ENCODE measurements at places on chromosomes 11 and 22. TPM values are rescaled to one million over a fixed set of nuclear protein-coding genes. Genes with fewer than 3 reads are reported as not detected.

- no peak overlapping the region for H3K4me3 ChIP-seq
- no peaks in the 10 kb centered on the region for H3K27me3 ChIP-seq
- peaks cover 19% of the 10 kb centered on the region for H3K4me1 ChIP-seq
- DNase-seq: no peak
Measured at GRCh38 chr11:77801477-77801876, 19.0 kb downstream of the RSF1 start.

DNA sequence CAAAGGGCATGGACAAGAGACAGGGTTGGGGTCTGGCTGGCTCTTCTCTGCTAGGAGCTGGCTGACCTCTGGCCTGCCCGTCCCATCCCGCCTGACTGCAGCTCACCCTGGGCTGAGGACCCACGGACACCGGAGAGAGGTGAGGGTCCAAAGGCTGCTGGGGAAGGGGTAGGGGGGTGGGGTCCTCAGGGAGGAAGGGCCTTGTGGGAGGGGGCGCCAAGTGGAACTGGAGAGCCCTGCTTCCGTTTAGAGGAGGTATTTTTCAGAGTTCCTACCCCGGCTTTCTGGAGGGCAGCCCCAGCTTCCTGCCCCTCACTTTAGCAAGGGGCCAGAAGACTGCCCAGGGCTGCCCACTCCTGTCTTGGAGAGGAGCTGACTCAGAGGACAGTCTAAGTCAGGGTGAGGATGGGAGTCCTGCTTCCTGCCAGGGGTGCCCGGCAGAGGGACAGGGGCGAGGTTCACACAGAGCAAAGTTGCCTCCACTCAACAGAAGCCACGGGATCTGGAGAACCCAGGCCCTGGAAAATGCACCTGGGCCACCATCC is 7.1 kb downstream of the LARGE2 start:
- DNase-seq: no peak
- H3K4me3 ChIP-seq: no peak overlapping the region
- peak overlapping the region; percentile 23 for H3K27ac ChIP-seq
- H3K36me3 ChIP-seq: peaks cover 39% of the 10 kb centered on the region

- DNase-seq: no peak
- H3K27me3 ChIP-seq: no peaks in the 10 kb centered on the region
- no peak overlapping the region for H3K4me3 ChIP-seq
- peaks cover 5% of the 10 kb centered on the region for H3K4me1 ChIP-seq
- no peaks in the 10 kb centered on the region for H3K36me3 ChIP-seq
- H3K27ac ChIP-seq: no peak overlapping the region
Measured at GRCh38 chr11:908273-908672, 2.3 kb downstream of the CHID1 start.

- DNase-seq: no peak
- H3K27ac ChIP-seq: no peak overlapping the region
- no peaks in the 10 kb centered on the region for H3K27me3 ChIP-seq
- no peaks in the 10 kb centered on the region for H3K36me3 ChIP-seq
- no peaks in the 10 kb centered on the region for H3K4me1 ChIP-seq
Measured at GRCh38 chr11:97687111-97687510, 1297.3 kb downstream of the JRKL start.

DNA sequence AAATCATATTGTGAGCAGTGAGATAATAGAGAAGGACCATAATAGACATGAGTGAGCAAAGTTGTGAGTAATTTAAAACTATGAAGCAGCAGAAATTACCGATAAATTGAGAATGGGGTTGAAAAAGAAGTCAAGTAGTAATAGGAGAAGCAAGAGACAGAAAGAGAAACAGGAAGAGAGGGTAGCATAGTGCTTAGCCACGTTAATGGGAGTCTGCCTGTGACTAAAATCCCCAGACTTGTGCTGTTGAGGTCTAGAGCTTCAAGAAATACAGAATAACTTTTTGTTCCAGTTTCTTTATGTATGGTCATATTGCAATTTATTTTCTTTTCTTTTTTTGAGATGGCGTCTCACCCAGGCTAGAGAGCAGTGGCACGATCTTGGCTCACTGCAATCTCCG is 368.7 kb downstream of the METTL15 start:
- no peaks in the 10 kb centered on the region for H3K36me3 ChIP-seq
- H3K4me1 ChIP-seq: no peaks in the 10 kb centered on the region
- DNase-seq: no peak
- no peak overlapping the region for H3K4me3 ChIP-seq
- H3K27ac ChIP-seq: no peak overlapping the region

DNA sequence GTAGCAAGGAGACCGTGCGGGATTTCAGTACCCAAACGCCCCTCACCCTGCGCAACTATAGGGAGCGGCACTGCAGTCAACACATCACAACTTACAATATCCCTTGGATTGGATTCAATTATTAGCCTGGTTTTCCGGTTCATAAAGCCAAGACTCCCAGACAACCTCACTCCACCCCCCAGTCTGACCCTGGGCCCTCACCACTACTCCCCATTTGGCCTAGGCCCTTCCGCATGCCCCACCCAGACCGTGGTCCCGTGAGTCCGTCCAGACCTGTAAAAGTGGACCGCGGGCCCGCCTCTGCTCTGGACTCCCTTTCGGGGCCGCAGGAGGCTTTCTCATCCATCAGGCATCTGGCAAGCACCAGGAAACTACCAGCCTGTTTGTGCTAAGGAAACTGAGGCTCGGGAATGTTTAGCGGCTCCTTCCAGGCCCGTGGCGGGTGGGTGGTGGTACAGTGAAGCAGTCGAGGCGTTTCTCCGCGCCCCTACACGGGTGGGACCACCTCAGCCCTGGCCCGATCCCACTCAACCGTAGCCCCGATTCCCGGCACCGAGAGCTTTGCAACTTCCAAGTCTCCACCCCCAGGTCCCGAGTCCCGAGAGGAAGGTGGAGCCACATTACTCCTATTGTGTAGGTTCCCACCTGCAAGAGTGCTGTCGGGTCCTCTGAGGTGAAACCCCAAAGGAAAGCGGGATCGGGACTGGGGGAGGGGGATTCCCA is 679 bp upstream of the DPP3 start:
- H3K4me1 ChIP-seq: peaks cover 34% of the 10 kb centered on the region
- H3K36me3 ChIP-seq: peaks cover 39% of the 10 kb centered on the region
- peak overlapping the region; percentile 84 for H3K27ac ChIP-seq
- H3K27me3 ChIP-seq: no peaks in the 10 kb centered on the region
- H3K4me3 ChIP-seq: peak overlapping the region; percentile 53

- no peaks in the 10 kb centered on the region for H3K4me1 ChIP-seq
- H3K4me3 ChIP-seq: no peak overlapping the region
- H3K36me3 ChIP-seq: peaks cover 10% of the 10 kb centered on the region
- DNase-seq: no peak
- H3K27me3 ChIP-seq: no peaks in the 10 kb centered on the region
Measured at GRCh38 chr11:44208976-44209603, 100.8 kb downstream of the ALX4 start.

DNA sequence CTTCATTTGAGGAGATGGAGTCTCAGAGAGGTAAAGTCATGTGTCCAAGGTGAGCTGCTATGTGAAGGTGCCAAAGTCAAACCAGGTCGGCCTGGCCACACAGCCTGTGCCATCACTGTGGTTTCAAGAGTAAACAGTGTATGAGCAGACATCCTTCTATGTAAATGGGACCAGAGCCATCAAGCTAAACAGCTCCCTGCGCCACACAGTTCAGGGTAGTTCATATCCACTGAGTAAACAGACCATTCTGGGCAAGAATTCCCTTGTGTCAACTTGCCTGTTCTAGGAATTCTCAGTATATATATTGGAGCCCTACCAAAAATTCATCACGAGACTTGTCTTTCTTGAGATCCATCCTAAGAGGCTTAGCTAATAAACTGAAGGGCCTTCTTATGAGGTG is 77.5 kb downstream of the AMOTL1 start:
- peak; percentile 36 for DNase-seq
- no peak overlapping the region for H3K4me3 ChIP-seq
- H3K27me3 ChIP-seq: no peaks in the 10 kb centered on the region
- no peaks in the 10 kb centered on the region for H3K36me3 ChIP-seq

DNA sequence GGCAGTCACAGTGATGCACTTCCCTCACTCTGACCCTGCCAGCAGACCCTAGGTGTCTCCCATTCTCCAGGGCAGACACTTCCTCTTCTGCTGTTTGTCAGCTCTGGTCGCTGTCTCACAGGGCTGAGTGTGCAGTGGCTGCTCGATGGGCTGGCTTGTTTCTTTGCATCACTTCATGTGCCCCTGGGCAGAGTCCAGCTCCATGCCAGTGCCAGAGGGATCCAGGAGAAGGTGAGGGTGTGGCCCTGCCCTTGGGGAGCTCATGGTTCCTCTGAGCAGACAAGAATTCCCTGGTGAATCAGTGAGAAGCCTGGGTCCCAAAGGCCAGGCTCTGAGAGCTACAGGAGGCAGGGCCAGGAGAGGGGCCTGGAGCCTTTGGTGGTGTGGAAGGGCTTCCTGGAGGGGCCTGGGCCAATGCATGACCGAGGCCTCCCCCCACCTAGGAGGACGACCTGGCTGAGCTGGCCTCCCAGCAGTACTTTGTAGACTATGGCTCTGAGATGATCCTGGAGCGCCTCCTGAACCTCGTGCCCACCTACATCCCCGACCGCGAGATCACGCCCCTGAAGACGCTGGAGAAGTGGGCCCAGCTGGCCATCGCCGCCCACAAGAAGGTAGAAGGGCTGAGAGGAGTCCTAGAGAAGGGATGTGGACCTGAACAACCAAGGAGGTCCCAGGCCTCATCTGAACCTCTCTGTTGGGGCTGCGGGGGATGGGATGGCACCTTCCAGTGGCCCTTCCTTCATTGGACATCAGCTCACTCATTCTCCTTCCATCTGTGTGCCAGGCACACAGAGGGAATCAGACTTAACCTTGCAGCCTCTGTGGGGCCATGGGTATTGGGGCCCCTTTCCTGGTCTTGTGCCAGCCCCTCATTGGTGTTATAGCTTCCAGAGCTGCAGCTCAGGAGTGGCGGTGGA is 66.1 kb downstream of the MYO7A start:
- H3K36me3 ChIP-seq: peaks cover 3% of the 10 kb centered on the region
- H3K4me1 ChIP-seq: no peaks in the 10 kb centered on the region
- no peak overlapping the region for H3K4me3 ChIP-seq
- H3K27me3 ChIP-seq: peaks cover 5% of the 10 kb centered on the region
- DNase-seq: no peak

DNA sequence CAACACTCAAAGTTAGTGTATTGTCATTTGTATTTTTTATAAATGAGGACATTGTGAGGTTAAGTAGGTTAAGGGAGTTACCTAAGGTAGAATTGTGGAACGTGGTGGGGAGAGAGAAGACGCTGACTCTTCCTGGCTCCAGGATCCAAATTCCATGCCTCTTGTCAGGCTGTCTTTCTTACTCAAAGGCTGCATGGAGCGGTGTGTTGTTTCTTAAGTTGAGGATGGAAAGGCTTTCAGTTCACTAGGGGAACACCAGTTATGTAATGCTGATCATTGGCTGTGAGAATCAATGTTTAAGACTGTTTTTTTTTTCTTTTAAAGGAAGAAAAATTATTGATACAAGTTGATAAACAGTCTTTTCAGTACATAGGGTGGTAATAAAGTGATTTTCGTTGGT is 2.9 kb downstream of the UBE2L3 start:
- peaks cover 27% of the 10 kb centered on the region for H3K4me1 ChIP-seq
- H3K4me3 ChIP-seq: no peak overlapping the region
- no peak for DNase-seq
- H3K27ac ChIP-seq: no peak overlapping the region
- H3K27me3 ChIP-seq: no peaks in the 10 kb centered on the region

- no peak overlapping the region for H3K4me3 ChIP-seq
- no peaks in the 10 kb centered on the region for H3K36me3 ChIP-seq
- no peak overlapping the region for H3K27ac ChIP-seq
- DNase-seq: no peak
- peaks cover 75% of the 10 kb centered on the region for H3K4me1 ChIP-seq
Measured at GRCh38 chr11:118785362-118785761, 5.6 kb downstream of the DDX6 start.

DDX10 gene
- total RNA-seq: 16.5 TPM

ALX4 gene
- total RNA-seq: not detected

ALDH3B1 gene
- 87.1 TPM for total RNA-seq

MMP10 gene
- total RNA-seq: 0.55 TPM

SUSD2 gene
- total RNA-seq: 63.2 TPM

CRYBB2 gene
- total RNA-seq: not detected

OR51B5 gene
- 0.29 TPM for total RNA-seq

TMEM223 gene
- total RNA-seq: 15.7 TPM
